ENCODE measurements at places on chromosomes 2 and 18. TPM values are rescaled to one million over a fixed set of nuclear protein-coding genes. Genes with fewer than 3 reads are reported as not detected.

ARHGEF4 gene
- total RNA-seq: 2.7 TPM

SCN7A gene
- total RNA-seq: not detected

GRCh38 chr2:37361994-37362698 lies 17.7 kb downstream of the QPCT start:
- ATAC-seq: no peak

STK25 gene
- 49.9 TPM for total RNA-seq
